ENCODE measurements at places on chromosomes 5 and 9.
A peak's percentile ranks its signal among the peaks of the same experiment; 100 is the strongest.

GRCh38 chr5:23132231-23132630 is 279.1 kb upstream of the CDH12 start:
- no peak overlapping the region for H3K27ac ChIP-seq
- H3K4me1 ChIP-seq, result no peaks in the 10 kb centered on the region
- H3K36me3 ChIP-seq, result no peaks in the 10 kb centered on the region
- H3K4me3 ChIP-seq, result no peak overlapping the region
- DNase-seq, result no peak

GRCh38 chr5:21687621-21688020 is 1165.5 kb downstream of the CDH12 start:
- no peak overlapping the region for H3K4me3 ChIP-seq
- no peaks in the 10 kb centered on the region for H3K36me3 ChIP-seq
- H3K27me3 ChIP-seq, result no peaks in the 10 kb centered on the region
- H3K27ac ChIP-seq, result no peak overlapping the region
- no peaks in the 10 kb centered on the region for H3K4me1 ChIP-seq

DNA sequence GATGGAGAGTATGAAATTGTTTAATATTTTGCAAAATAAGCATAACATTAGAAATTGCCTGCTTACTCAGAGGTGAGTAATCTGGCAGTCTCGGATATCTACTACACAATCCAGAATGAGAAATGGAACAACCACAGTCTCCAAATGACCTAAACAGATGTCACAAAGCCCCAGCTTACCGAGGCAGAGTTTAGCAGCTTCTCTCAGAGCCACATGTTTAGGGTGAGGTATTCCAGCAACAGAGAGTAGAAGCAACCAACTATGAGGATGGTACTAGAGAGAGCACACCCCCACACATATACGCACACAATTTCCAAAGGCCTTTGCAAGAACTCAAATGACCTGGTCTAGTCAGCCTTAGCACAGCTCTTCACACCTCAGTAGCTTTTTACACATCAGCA is 122.7 kb upstream of the LPAR1 start:
- H3K36me3 ChIP-seq, result no peaks in the 10 kb centered on the region
- no peak overlapping the region for H3K4me3 ChIP-seq
- DNase-seq, result no peak
- no peaks in the 10 kb centered on the region for H3K4me1 ChIP-seq

- H3K4me3 ChIP-seq, result no peak overlapping the region
- H3K4me1 ChIP-seq, result 0 out of 2 replicates have a peak, but pooled peaks cover 6% of the 10 kb centered on the region
- no peak for DNase-seq
- no peak overlapping the region for H3K27ac ChIP-seq
These were observed 440.9 kb upstream of the EDIL3 start for GRCh38 chr5:84825606-84826005.

DNA sequence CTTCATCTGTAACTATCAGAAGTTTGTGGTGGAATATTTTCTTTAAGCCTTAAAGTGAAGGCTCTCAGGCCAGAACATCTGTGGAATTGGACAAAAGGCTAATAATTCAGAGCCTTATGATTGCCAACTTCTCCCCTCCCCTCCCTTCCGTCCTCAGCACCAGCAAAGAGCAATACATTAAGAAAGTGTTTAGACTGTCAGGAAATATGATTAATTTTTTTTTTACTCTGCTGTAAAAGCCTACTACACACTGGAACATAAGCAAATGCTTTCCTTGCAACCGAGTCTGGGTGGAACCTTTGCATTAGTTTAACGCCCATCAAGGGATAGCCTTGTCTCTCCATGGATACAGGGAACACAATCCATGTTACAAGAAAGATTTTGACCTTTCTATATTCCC is 110.3 kb upstream of the TARS1 start:
- DNase-seq, result no peak
- no peak overlapping the region for H3K27ac ChIP-seq
- H3K4me1 ChIP-seq, result no peaks in the 10 kb centered on the region

DNA sequence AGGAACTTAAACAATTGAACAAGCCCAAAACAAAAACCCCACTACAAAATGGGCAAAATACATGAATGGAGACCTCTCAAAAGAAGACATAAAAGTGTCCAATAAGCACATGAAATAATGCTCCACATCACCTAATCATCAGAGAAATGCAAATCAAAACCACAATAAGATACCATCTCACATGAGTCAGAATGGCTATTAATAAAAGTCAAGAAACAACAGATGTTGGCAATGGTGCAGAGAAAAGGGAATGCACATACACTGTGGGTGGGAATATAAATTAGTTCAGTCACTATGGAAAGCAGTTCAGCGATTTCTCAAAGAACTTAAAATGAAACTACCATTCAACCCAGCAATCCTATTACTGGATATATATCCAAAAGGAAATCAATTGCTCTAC is 337.4 kb upstream of the GRIA1 start:
- no peak overlapping the region for H3K27ac ChIP-seq
- H3K4me3 ChIP-seq, result no peak overlapping the region
- H3K4me1 ChIP-seq, result peaks cover 16% of the 10 kb centered on the region
- no peaks in the 10 kb centered on the region for H3K27me3 ChIP-seq
- peak; percentile 7 for DNase-seq

DNA sequence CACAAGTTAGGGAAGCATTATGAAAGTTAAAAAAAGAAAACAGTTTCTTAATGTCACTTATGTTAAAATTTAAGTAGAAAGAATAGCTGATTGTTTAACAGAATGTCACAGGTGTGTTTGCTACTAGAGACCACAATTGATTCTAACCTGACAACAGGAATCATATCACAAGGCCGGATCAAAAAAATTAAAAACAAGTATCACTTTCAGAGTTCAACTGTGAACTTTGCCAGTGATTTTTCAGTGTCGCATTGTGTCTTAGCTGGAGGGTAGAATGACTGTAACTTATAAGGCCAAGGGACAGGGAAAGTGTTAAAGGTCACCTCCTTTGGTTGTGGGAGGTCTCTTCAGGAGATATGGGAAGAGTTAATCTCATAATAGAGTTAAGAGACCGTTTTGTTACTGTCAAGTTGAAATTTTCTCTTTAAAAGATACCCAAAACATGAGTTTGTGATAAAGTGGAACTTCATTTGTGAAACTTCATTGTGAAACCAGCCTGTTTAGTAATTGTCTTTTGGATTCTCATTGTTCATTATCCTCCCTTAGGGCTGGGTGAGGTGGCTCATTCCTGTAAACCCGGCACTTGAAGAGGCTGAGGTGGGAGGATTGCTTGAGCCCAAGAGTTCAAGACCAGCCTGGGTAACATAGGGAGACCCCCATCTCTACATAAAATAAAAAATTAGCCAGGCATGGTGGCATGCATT is 40.9 kb downstream of the CPEB4 start:
- no peak overlapping the region for H3K4me3 ChIP-seq
- H3K4me1 ChIP-seq, result no peaks in the 10 kb centered on the region
- H3K27ac ChIP-seq, result no peak overlapping the region
- H3K36me3 ChIP-seq, result peaks cover 23% of the 10 kb centered on the region
- H3K27me3 ChIP-seq, result no peaks in the 10 kb centered on the region
- DNase-seq, result no peak

GRCh38 chr9:107447834-107448233 is 41.7 kb downstream of the KLF4 start:
- no peaks in the 10 kb centered on the region for H3K27me3 ChIP-seq
- no peak overlapping the region for H3K27ac ChIP-seq
- no peak for DNase-seq

DNA sequence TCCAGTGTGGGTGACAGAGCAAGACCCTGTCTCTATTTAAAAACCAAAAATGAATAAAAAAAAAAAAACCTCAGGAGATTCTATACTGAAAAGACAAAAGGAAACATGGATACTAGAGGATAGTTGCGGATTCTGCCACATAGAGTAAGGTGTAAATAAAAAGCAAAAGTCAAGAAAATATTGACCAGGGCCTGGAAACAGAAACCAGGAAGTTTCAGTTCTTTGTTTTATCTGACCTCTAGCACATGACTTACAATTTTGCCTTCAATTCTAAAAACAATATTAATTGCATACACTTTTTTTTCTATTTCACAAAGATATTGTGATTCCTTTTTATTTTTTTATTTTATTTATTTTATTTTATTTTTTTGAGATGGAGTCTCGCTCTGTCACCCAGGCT is 96.2 kb upstream of the NMUR2 start:
- H3K36me3 ChIP-seq, result no peaks in the 10 kb centered on the region
- H3K27me3 ChIP-seq, result peaks cover 5% of the 10 kb centered on the region
- no peaks in the 10 kb centered on the region for H3K4me1 ChIP-seq
- DNase-seq, result no peak
- no peak overlapping the region for H3K27ac ChIP-seq
- no peak overlapping the region for H3K4me3 ChIP-seq

GRCh38 chr5:86679529-86679928 is 61.8 kb downstream of the COX7C start:
- no peak overlapping the region for H3K27ac ChIP-seq
- H3K4me3 ChIP-seq, result no peak overlapping the region
- peak; percentile 26 for DNase-seq
- no peaks in the 10 kb centered on the region for H3K4me1 ChIP-seq
- no peaks in the 10 kb centered on the region for H3K27me3 ChIP-seq
- no peaks in the 10 kb centered on the region for H3K36me3 ChIP-seq

- DNase-seq, result no peak
- H3K27me3 ChIP-seq, result no peaks in the 10 kb centered on the region
- no peaks in the 10 kb centered on the region for H3K36me3 ChIP-seq
- no peak overlapping the region for H3K4me3 ChIP-seq
These were observed 154.4 kb downstream of the DEPDC1B start for GRCh38 chr5:60545551-60545950.
